Brain microvascular endothelial cell (primary cell): ENCODE measurements at places on chromosomes 1 and 21.

GRCh38 chr1:46812065-46812963 is 13.5 kb downstream of the CYP4B1 start:
- no peak for DNase-seq

DNA sequence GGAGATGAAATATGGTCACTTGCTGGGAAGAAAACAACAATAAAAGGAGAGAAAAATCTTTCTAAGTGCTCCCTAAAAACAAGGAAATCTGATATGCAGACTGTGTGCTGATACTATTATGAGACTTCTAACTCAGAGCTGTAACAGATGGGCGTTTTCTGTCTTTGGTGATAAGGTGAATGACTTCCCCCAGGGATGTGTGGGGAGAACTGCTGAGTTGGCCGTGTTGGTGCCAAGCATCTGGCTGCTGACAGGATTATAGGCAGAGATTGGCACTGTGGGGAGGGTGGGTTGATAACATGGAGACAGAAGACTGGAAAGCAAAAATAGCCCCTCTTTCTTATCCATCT is 438.5 kb upstream of the PLXNA2 start:
- DNase-seq, result no peak

DNA sequence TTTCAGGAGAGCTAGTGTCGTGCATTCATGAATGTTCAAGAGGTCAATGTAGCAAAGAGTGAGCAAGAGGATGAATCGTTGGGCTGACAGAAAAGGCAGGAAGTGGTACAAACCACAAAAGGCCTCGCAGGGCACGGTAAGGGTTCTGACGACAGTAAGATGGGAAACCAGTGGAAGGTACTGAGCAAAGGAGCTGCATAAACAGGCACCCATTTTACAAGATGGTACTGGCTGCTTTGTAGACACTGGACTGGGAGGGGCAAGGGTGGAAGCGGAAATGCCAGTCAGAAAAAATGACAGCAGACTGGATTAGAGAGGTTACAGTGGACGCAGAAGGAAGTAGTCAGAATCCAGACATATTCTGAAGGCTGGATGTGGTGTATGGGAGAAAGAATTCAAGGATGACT is 123.5 kb downstream of the PTPN14 start:
- DNase-seq, result peak; percentile 97

DNA sequence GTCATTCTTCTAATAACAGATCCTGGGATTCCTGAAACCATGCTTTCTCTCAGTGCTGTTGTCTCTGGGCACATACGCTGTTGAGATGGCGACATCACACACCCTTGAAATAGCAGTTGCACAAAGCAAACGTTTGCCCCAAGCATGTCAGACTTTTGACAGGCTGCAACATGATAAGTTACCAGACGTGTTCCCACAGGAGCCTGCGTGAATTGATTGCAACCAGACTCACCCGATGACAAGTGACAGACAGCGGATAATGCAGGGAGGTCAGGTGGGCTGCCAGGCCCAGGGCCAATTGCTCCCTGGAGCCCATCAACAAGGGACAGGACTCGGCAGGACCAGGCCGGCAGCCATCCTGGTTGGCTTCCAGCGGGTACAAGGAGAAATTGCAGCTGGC is 310.9 kb downstream of the SIPA1L2 start:
- DNase-seq, result no peak

DNA sequence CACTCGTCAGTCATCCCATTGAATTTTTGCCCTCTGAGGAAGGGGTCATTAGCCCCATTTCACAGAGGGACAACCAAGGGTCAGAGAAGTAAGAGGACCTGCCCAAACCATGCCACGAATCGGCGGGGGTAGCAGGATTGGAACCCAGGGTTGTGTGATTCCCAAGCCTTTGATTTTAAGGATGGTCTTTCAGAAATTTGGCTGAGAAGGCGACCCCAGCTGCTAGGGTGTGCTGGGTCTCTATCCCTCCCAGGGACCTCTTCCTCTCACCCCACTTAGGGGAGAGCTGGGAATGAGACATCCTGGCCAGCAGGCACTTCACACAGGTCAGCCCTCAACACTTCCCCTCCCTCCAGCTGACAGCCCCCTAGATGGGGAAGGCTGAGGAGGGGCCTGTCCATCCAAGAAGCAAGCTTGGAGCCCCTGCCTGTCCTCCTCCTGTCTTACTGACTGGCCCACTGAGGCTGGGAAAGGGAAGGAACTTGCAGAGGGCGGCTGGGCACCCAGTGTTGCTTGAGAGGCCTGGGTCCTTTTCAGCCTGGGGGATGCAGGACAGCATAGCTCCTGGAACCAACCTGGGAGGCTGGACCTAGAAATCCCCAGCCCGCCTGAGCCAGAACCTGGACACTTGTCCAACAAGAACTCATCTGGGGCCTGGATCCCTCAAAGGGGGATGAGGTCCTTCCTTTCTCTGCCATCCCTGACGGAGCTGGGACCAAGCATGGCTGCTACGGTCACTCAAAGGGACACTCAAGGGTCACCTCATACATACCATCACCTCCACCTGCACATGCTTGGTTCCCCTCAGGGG is 1.7 kb downstream of the SDC3 start:
- no peak for DNase-seq

GRCh38 chr1:204065174-204065985 is 7.5 kb upstream of the SOX13 start:
- no peak for DNase-seq

DNA sequence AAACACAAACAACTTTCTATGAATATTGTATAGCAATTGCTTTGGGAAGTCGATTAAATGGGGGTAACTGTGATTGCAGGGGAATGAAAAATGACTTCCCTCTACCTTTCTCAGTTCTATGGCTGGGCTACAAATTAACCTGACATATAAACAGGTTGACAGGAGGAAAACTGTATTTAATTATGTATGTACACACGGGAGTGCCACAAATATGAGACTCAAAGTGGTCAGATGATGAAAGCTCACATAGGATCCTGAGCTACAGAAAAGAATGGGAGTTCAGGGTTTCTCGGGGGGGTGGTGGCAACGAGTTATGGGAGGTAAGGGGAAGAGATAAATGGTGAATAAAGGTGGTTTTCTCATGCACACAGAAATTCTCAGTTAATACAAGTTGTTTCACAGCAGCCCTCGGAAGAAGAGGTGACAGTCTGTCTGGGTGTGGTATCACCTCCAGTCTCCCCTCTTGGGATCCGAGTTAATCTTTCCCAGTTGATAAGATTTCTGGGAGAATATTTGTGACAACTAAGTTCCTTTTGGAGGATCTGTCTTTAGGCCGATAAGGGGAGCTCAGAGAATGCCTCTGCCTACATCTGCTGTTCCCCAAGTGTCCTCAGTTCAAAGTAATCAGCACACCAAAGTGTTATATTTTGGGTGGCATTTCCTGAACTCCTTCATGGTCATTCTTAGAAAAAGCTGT is 26.3 kb downstream of the GADD45A start:
- DNase-seq, result no peak

GRCh38 chr1:171429137-171429536 is 56.2 kb upstream of the PRRC2C start:
- no peak for DNase-seq

DNA sequence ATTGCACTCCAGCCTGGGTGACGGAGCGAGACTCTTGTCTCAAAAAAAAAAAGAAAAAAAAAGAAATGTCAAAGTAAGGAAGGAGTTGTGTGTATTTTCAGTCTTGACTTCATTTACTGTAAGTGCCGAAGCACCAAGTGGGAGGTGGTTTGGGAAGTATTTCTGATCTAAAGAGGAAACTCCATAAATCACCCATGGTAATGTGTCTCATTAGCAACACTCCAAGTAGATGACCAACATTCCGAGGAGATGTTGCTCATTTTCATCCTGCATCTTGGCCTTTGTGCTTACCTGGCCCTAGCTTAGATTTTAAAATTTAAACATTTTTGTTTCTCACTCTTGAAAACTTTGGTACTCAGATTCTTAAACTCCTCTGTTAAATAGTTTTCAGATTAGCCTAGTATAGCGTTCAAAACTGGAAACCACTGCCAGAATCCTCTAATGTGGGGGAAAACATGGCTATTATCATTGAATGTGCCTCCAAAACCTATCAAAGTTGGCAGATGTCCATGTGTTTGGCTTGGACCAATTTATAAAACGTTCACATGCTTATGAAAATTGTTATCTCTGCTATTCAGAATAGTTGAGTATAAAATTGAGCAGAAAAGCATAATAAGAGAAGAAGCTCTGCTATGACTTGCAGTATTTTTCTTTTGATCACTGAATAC is 110.4 kb downstream of the NFIA start:
- no peak for DNase-seq

DNA sequence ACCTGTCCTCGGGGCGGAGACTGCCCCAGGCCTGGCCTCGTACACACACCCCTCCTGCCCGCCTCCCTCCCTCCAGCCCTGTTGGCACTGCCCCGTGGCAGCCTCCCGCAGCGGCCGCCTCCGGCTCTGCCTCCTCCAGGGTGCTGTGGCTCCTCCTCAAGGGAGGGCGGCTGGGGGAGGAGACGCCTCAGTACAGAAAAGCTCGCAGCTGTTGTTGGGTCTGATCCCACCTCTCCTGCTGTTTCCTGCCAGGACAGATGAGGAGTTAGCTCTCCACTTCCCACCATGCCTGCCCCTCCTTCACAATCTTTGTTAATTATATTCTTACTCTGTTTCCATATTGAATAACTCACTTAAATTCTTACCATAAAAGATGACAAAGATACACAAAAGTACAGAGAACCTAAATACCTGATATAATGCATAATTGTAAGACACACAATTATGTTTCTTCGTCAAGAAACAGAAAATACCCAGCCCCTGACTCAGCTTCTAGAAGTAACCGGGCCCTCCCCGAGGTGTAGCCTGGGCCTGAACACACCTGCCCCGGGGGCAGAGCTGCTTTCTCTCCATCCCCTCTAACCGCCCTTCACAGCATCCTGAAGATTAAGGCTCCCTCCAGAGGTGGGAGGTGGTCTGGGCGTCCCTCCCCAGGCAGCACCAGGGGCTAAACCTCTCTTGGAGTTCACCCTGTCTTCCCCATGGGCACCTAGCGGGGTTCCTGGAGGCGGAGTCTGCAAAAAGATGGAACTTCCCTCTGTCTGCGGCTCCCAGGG is 30.6 kb upstream of the COL6A1 start:
- DNase-seq, result peak; percentile 23

DNA sequence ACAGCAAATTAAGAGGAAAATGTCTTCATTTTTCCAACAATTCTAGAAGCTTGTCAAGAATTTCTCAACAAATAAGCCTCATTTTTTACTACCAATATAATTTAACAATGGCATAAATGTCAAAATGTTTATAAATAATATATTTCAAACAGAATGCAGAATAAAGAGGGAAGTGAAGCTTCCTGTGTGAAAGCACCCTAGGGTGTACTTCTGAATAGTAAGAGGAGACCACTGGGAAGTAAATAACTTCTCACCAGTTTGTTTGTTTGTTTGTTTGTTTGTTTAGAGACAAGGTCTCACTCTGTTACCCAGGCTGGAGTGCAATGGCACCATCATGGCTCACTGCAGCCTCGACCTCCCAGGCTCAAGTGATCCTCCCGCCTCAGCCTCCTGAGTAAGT is 244.3 kb downstream of the SLC45A1 start:
- DNase-seq, result no peak

GRCh38 chr1:35589516-35590427 is 16.7 kb downstream of the TFAP2E start:
- DNase-seq, result no peak

DNA sequence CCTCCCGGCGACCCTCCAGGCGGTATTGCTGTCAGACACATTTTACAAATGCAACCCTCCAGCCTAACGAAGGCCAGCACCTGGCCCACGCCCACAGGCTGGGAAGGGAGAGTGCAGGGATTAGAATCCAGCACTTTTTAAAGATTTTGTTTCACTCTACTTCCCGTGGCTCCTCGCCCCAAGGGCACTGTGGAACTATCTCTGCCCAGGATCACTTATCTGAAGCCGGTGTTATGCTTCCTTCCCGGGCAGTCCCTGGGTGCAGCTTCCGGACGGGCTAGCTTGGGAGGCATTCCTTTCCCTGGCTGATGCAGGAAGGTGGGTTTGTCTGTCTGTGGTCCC is 35.8 kb downstream of the CCN1 start:
- no peak for DNase-seq

DNA sequence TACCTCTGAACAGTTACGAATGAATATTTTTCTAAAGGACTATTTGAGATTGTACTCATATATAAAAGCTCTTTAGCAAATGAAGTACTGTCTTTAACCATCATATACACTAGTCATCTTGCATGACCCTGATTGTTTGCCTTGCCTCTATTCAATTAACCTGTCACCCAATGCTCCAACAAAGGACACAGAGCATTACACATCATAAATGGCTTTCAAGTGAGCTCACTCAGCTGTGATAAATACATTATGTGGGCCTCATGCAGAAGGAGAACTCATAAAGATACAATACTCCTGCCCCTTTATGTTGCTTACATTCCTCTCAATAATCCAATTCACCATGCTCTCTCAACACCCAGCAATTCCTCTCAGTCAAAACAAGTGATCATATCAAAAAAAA is 993.0 kb upstream of the PRMT6 start:
- no peak for DNase-seq

DNA sequence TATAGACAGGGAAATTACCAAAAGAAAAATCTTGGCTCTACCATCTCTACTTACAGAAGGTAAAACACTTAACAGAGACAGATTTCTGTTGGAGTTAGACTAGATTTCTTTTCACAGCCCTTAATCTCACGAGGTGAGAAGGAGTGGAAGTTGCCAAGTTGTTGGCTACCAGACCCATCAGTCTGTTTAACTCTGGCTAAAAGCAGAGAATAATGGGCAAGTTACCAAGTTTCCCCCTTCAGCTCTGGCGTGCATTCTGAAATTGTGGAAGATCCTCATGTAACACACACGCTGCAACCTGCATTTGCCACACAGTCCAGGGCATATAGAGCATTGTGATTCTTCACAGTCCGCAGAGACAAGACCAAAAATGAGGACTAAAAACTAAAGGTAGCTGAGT is 49.3 kb downstream of the STX6 start:
- no peak for DNase-seq

GRCh38 chr1:98019747-98020146 is 98.9 kb upstream of the DPYD start:
- DNase-seq, result no peak

GRCh38 chr21:16084776-16085364 is 355.1 kb downstream of the USP25 start:
- DNase-seq, result peak; percentile 28

DNA sequence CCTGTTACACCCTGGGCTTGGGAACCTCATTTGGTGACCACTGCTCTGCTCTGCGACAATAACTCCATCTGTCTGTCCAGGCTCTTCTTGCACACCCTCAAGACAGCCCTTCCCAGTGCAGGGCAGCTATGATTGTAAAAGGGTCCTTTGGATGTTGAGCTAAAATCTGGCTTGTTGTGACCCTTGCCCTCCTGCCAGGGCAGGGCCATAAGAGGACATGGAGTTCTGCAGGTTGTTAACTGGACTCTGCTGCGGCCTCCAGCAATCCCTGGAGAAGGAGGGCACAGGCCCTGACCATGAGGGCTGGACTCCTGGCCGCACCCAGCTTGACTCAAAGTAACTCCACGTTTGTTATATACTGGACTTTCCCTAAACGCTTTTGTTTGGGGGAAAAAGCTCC is 41.2 kb downstream of the DHCR24 start:
- no peak for DNase-seq
